ENCODE measurements at places on chromosomes 16 and 17. TPM values are rescaled to one million over a fixed set of nuclear protein-coding genes. Genes with fewer than 3 reads are reported as not detected.
A peak's percentile ranks its signal among the peaks of the same experiment; 100 is the strongest.

Gene MYH11
- under 0.01 TPM for total RNA-seq

Gene MPP2
- total RNA-seq, result 3.2 TPM

GRCh38 chr16:90031931-90032673 is 12.8 kb upstream of the DBNDD1 start:
- peak; percentile 48 for DNase-seq

- no peak for DNase-seq
These were observed 90.6 kb downstream of the TOX3 start for GRCh38 chr16:52456368-52456767.

DNA sequence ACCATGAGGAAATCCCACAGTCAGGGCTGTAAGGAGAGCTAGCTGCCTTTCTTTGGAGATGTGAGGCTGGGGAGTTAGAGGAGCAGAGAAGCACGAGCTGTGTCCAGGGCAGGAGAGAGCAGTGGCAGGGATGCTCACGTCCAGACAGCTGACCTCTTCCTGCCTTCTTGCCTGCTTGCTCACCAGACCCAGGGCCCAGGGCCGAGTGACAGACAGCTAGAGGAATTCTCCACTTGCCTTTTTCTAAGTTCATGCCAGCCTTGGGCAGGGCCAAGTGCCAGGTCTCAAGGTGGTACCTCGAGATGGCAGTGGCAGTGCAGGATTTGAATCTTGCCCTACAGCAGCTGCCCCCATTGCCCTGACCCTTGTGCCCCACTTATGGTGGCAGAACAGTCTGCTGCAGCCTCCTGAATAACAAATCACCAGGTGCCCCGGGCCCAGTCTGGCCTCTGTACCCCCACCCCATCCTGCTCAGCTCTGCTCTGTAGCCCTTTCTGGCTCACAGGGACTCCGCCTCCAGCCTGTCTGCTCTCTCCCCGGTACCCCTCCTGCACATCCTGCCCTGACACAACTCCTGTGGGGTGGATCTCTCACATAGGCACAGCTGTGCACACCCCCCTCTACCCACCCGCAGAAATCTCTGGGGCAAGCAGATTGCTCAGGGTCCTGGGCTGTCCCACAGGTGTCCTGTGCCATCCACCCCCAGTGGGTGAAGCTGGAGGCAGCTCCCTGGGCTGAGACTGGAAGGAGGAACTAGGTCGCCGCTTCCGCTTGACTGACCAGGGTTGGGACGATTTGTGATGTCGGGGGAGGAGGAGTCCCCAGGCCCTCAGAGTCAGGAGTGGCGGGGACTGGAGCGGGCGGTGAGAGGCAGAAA is 25.9 kb downstream of the GRIN2C start:
- peak; percentile 52 for DNase-seq

DNA sequence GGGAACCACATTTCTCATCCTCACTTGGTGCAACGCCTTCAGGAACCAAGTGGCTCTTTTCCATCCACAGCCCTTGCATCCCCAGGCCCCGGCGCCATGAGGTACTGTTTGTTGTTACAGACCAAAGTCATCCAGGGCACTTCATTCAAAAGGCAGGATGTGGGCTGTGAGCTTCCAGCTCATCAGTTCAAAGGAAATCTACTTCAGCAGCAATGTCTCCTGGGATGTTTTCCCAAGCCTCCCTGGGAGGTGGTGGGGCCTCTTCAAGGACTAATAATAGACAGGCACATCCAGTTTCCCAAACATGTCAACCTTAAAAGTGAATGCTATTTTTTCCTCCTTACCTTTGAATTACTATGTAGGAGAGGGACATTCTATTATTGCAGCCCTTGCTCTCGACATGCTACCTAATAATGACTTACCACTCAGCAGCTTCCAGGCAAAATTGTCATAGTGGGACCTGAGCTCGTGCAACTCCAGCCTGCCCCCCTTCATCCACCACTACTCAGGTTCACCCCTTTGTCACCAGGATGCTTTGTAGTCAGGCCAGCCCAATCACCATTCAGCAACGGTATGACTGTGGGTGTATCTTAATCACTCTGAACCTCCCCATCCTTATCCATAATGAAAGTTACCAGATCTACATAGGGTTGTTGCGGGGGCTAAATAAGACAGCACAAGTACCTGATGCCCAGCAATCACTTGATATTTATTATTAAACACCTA is 1.7 kb upstream of the PRKCB start:
- DNase-seq, result no peak

DNA sequence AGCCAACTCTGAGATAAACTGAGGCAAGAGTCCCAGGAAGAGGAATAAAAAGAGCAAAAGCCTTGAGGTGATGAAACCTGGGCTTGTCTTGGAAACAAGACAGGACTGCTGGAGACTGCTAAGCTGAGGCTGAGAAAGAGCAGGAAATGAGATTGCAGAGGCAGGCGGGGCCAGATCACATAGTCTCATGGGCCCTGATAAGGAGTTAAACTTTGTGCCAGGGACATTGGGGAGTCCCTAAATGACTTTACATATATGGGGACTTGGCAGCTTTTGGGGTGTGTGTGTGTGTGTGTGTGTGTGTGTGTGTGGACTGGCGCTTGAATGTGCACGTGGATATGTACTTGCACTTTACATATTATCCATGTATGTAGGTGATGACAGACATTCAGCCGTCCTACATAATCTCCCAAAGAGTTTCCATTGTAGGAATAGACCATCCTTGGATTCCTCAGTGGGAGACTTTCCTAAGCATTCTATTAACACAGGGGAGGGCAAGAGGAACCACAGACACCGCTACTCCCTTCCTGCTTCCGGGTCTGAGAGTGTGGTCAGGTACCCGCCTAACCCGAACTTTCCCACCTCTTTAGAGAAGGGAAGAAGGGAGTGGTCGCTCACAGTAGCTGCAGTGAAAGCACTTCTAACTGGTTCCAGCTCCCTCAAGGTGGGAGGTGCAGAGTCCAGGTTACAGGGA is 123.1 kb downstream of the LYRM1 start:
- no peak for DNase-seq

Gene RAB37
- total RNA-seq, result not detected

DNA sequence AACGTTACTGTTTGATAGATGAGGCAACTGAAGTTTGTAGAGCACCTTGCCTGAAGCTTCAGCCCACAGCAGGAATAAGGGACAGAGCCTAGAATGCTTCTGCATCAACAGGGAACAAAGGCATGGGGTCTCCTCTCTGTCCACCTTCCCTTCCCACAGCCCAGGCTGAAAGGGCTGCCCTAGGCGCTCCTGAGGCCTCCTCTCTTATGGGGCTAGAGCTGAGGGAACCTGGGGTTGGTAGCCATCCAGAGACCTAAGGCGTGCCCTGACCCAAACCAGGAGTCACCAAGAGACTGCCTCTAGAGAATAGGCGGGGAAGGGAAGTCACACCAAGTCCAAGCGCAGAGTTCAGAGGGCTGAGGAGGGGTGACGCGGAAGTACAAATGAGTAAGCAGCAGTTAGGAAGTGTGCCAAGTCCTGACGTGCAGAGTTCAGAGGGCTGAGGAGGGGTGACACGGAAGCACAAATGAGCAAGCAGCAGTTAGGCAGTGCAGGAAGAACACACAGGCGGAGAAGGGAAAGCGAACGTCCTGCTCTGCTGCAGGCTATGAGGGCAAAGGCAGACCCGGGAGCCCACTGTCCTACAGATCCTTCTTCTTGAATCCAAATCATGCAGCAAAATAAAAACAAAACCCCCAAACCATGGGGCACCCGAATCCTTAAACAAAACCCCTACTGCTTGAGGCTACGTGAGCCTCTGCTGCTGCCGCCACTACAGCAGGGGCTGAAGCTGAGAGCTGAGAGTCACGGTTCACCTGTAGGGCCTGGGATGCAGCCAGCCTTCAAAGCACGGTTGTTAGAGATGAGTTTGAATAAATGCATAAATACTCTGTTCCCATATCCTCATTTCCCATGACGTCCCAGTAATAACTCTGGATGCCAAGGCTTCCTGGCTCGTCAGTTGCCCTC is 2.7 kb upstream of the SPG7 start:
- DNase-seq, result peak; percentile 93
